Fibroblast of skin of left quadriceps (primary cell): ENCODE measurements at places on chromosomes 1 and 21.
A peak's percentile ranks its signal among the peaks of the same experiment; 100 is the strongest.

GRCh38 chr1:31620631-31621497 lies 3.4 kb downstream of the HCRTR1 start:
- no peak for DNase-seq

GRCh38 chr1:205977402-205978014 lies 25.7 kb downstream of the RAB7B start:
- peak; percentile 72 for DNase-seq

GRCh38 chr1:178969226-178969987 lies 56.3 kb upstream of the FAM20B start:
- no peak for DNase-seq

- DNase-seq, result no peak
These were observed 736.8 kb upstream of the NCAM2 start for GRCh38 chr21:20261364-20261763.

DNA sequence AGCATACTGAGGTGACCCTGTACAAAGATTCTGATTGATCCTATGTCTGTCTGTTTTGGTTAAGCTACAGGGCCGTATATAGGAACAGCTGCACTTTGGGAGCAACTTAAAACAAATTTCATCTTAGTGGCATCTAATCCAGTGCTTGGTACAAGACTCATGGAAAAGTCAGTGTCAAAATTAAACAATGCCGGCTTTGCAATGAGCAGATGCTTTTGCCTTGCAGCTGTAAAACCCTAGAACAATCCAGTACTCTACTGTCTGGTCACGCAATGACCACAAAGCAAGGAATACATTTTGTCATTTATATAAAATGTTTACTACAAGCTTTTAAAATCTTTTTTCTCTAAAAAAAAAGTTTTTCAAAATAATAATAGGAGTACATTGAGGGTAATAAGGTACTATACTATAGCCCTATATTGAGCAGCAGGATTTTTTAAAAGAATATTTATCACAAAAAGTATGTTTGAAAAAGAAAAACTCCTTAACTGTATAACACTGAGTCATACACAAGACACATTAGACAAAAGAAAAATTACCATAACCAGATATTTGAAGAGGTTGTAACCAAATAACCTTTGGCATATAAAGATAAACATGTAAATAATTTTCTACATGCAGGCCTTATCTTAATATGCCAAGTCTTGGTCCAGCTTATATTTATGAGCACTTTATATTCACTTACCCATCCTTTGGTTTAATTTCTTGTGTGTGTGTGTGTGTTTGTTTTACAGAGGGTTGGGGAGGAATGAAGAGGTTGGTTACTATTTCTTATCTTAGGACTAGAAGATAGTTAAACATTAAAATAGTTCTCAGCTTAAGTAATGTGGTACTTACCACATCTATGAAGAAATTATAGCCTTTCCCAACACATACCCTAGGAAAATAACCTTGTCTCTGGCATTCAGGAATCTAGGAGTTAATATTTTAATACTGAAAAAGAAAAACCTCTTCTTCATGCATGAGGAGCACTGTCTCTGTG lies 262.3 kb downstream of the FAF1 start:
- no peak for DNase-seq

DNA sequence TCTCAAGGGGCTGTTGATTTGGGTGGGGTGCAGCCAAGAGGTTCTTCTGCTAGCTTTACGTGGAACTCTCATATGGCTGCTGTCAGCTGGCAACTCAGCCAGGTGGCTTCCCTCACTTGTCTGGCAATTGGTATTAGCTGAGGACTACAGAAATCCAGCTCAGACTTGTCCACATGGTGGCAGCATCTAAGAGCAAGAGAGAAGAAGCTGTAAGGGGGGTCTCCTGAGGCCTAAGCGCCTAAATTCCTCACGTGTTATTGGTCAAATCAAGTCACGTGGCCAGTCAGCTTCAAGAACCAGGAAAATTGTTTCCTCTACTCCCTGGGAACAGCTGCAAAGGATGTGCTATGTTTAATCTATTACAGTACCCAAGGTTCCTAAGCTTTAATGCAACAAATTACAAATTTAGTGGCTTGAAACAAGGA lies 4.2 kb upstream of the DYRK3 start:
- peak; percentile 72 for DNase-seq

DNA sequence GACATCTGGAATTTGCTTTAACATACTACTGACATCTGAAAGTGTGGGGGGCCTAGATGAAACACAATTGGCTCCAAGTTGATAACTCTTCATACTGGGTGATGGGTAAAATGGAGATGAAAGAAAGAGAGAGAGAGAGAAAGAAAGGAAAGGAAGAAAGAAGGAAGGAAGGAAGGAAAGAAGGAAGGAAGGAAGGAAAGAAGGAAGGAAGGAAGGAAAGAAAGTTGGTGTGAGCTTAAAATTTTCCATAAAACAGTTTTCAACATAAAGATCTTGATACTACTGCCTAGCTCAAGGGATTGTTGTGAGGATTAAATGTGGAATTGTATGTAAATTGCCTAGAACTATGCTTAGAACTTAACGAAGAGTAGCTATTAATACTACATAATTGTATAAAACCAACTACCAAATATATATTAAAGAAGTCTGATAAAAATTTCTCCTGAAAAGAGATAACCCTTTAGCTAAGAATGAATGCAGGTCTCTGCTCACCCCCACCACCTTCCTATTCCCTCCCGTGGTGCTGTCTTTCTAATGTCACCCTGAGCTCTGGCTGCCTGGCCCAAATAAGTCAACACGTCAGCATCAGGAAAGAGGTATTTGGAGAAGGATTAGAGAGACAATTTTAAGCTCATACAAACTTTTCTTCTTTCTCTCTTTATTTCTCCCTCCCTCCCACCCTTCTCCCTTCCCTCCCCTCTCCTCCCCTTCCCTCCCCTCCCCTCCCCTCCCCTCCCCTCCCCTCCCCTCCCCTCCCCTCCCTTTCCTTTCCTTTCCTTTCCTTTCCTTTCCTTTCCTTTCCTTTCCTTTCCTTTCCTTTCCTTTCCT lies 89.3 kb upstream of the SGIP1 start:
- no peak for DNase-seq

DNA sequence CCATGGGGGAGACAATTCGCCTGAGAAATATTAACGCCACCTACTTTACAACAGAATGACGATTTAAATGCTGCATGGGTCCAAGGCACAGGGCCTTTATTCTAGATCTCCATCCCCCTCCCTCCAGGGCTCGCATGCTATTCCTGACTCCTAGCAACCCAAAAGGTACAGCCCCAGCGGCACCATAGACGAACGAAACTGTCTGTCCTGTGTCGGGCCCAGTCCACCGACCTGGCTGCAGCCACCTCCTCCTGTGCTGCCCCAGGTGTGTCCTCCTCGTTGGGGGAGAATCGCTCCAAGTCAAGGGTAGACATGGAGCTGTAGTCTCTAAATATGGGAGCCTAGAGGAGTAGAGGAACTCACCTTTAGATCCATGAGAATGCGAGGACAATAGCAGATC lies 196.5 kb downstream of the TOMM20 start:
- no peak for DNase-seq

- no peak for DNase-seq
These were observed 199.2 kb downstream of the ROR1 start for GRCh38 chr1:63973005-63973419.

DNA sequence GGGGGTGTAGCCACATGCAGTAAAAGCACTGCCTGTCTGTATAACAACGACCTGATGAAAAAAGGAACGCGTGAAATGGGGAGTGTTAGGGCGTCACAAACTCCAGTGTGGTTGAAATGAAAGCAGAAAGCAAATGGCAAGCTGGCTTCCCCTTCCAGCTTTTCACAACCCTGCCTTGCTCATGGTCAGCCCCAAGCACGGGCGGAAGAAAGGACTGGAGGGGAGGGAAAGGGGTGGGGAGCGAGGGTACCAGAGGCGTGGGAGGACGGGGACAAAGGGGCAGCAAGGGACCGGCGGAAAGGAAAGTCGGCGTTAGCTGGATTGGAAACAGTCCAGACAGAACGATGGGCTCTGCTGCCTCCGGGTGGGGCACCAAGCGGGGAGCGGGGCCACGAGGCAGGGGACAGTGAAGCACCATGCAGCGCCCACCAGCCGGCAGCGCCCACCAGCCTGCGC lies 9.6 kb downstream of the VPS26C start:
- DNase-seq, result no peak

GRCh38 chr1:159826441-159827101 lies at the start of gene SLAMF8:
Gene SLAMF8, plus strand, starts transcription at chr1:159826873. Its CDS starts 26 bp downstream, at chr1:159826899.
- DNase-seq, result no peak

GRCh38 chr1:30783256-30783915 lies 25.8 kb upstream of the LAPTM5 start:
- no peak for DNase-seq

DNA sequence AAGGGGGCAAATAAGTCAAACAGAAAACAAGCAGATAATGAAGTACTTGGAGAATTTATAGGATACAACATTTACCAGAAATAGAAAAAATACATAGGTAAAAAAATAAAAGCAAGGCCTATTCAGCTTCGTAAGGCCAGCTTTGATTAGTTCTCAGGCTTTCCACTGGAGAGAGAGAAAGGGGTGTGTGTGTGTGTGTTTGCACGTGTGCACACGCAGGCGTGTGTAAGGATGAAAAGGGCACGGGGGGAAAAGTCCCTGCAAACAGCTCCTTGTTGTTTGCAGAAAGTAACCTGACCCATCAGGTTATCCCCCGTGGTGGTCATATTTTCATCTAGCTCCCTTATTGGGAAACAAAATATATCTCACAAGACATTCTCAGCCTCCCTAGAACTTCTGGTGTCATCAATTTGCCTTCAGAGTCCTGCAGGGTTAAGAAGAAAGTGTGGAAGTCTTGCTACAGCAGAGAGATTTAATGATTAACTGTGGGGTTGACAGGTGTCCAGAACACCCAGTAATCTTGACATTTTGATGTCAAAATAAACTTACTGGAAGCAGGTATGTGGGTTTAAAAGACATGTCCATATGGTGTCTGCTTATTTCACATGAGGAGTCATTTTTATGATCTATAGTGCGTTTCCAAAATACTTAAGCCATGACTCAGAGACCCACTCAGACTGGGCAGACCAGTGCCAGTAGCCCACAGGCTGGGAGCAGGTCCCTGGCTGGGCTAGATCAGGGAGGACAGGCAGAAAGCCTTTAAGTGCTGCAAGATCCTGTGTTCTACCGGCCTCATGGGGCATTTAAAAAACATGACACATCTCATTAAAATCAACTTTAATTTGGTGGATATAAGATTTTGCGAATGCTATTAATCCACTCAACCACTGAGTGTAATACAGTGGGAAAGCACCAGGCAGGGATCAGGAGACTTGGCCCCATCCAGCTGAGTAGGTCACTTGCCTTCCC lies 487.6 kb upstream of the CAMK1G start:
- DNase-seq, result peak; percentile 72

DNA sequence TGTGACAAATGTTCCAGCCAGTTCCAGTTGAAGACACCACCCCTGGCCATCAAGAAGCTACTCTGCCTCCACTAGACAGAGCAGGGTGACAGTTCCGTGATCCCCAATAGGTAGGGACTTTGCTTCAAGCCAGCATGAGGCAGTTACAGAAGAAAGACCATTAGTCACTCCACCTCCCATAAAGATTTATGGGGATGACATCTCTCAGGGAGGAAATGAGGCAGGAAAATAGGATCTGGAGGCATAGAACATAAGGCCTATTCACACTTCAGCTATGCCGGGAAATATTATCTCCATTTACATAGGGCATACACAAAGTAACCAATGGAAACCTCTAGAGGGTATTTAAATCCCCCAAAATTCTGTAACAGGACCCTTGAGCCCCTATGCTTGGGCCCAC lies 3.5 kb upstream of the GBP7 start:
- DNase-seq, result no peak

GRCh38 chr1:36080236-36080635 lies 3.7 kb upstream of the TEKT2 start:
- no peak for DNase-seq

DNA sequence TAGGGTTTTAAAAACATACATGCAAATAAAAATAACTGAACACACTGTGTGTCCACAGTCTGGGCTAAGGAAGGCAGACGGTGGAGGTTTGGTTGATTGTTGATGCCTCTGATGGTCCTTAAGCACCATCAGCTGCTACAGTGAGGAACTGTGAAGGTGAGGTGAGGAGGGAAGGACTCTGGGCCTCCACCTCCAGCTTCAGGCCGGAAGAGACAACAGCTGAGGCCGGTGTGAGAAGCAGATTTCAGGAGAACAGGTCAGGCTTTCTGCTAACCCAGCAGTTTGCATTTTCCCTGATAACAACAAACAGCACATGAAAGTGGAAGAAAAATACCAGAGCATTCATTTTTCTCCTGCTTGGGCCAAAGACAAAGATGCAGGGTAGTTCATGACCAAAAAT lies 189.9 kb upstream of the AJAP1 start:
- DNase-seq, result no peak

DNA sequence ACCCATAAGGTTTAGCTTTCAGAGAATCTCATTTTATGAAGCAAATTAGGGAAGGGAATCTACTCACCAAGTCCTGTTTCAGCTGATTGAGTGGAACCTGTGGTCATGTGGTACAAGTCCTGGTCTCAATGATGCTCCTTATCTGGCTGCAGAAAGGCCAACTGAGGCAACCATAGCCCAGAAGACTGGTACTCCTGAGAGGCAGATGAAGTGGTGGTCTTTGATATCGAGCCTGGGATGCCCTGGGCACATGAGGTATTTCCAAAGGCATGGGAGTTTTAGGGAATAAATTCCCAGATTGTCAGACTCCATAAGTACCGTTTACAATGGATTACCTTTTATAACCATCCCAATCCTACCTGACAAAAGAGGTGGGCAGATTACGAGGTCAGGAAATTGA lies 3.3 kb downstream of the MX1 start:
- no peak for DNase-seq

DNA sequence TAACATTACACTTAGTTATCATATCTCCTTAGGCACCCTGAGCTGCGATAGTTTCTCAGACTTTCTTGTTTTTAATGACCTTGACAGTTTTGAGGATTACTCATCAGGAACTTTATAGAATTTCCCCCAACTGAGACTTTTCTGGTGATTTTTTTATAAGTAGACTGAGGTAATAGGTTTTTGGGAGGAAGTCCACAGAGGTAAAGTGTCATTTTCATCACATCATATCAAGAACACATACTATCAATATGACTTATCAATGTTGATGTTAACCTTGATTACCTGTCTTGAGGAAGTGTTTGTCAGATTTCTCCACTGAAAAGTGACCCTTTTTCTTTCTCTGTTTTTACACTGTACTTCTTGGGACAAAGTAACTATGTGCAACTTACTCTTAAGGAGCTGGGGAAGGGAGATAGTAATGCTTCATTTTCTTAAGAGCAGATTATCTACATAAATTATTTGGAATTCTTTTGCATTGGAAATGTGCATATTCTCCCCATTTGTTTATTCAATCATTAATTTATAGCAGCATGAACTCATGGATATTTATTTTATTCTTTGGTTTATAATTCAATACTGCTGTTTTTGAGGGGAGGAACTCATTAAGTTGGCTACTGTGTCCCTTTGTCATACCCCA lies 72.8 kb upstream of the HSD17B7 start:
- DNase-seq, result no peak

GRCh38 chr1:215114154-215114933 lies 31.8 kb downstream of the KCNK2 start:
- DNase-seq, result peak; percentile 75

- DNase-seq, result no peak
These were observed 74.3 kb downstream of the FCRL5 start for GRCh38 chr1:157478030-157478429.

- no peak for DNase-seq
These were observed 40.4 kb downstream of the ZNF691 start for GRCh38 chr1:42886800-42887199.

GRCh38 chr1:37438037-37438868 lies 36.1 kb upstream of the ZC3H12A start:
- DNase-seq, result no peak

- DNase-seq, result no peak
These were observed 26.3 kb upstream of the RNF19B start for GRCh38 chr1:32990887-32991286.
